ENCODE measurements at places on chromosomes 5 and 9. TPM values are rescaled to one million over a fixed set of nuclear protein-coding genes. Genes with fewer than 3 reads are reported as not detected.

Gene NR5A1
- total RNA-seq, result not detected

Gene TSC1
- 44.0 TPM for total RNA-seq

Gene VCAN
- 46.0 TPM for total RNA-seq

Gene TLR4
- 19.5 TPM for total RNA-seq

Gene CCDC187
- not detected for total RNA-seq

Gene NTRK2
- total RNA-seq, result 0.16 TPM

Gene DPYSL3
- total RNA-seq, result 125 TPM

- no peak overlapping the region for H3K4me3 ChIP-seq
- no peak overlapping the region for H3K27ac ChIP-seq
- H3K4me1 ChIP-seq, result peaks cover 14% of the 10 kb centered on the region
- H3K27me3 ChIP-seq, result no peaks in the 10 kb centered on the region
- no peak for DNase-seq
- H3K36me3 ChIP-seq, result no peaks in the 10 kb centered on the region
Observed at GRCh38 chr9:17623965-17624364, 45.1 kb downstream of the SH3GL2 start.

GRCh38 chr9:16530669-16531642 is 339.5 kb downstream of the BNC2 start:
- no peak overlapping the region for H3K27ac ChIP-seq
- peaks cover 28% of the 10 kb centered on the region for H3K4me1 ChIP-seq
- no peak overlapping the region for H3K4me3 ChIP-seq
- H3K27me3 ChIP-seq, result no peaks in the 10 kb centered on the region
- H3K36me3 ChIP-seq, result no peaks in the 10 kb centered on the region

- peaks cover 8% of the 10 kb centered on the region for H3K4me1 ChIP-seq
- peak; percentile 19 for DNase-seq
- H3K27me3 ChIP-seq, result no peaks in the 10 kb centered on the region
- H3K4me3 ChIP-seq, result peak within 1 kb of the TSS; percentile 21
- H3K36me3 ChIP-seq, result no peaks in the 10 kb centered on the region
Observed at GRCh38 chr9:133737774-133738639, at the start of gene SARDH. TSS of gene SARDH (minus strand) at chr9:133738352. CDS start at chr9:133734173, 4,179 bp downstream.

DNA sequence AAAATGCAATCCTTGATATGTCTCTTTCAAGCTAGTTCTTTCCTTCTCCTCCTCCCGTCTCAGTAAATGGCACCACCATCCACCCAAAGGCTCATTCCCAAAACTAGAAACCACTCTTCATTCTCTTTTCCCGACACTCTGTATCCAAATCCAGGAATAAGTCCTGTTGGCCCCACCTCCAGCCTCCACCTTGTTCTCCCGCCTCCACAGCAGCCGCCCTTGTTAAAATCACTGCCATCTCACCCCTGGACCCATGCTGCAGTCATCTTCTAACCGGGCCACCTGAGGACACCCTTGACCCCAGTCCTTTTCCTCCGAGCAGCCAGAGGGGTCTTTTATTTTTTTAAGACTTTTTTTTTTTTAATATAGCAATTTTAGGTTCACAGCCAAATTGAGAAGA is 9.4 kb downstream of the PDZD2 start:
- no peaks in the 10 kb centered on the region for H3K36me3 ChIP-seq
- no peak overlapping the region for H3K27ac ChIP-seq
- no peaks in the 10 kb centered on the region for H3K4me1 ChIP-seq
- H3K4me3 ChIP-seq, result no peak overlapping the region

- H3K27me3 ChIP-seq, result no peaks in the 10 kb centered on the region
- no peaks in the 10 kb centered on the region for H3K36me3 ChIP-seq
- no peaks in the 10 kb centered on the region for H3K4me1 ChIP-seq
- no peak overlapping the region for H3K4me3 ChIP-seq
- DNase-seq, result no peak
- no peak overlapping the region for H3K27ac ChIP-seq
Observed at GRCh38 chr5:129921204-129921603, 16.9 kb downstream of the CHSY3 start.

GRCh38 chr5:109676920-109677319 is 12.8 kb upstream of the MAN2A1 start:
- no peaks in the 10 kb centered on the region for H3K27me3 ChIP-seq
- no peaks in the 10 kb centered on the region for H3K36me3 ChIP-seq
- H3K4me1 ChIP-seq, result peaks cover 23% of the 10 kb centered on the region
- H3K27ac ChIP-seq, result 0 out of 2 replicates have a peak overlapping the region, but pooled peaks have one; percentile 3
- no peak for DNase-seq
- no peak overlapping the region for H3K4me3 ChIP-seq

- DNase-seq, result no peak
- no peaks in the 10 kb centered on the region for H3K36me3 ChIP-seq
- no peak overlapping the region for H3K4me3 ChIP-seq
- H3K27me3 ChIP-seq, result no peaks in the 10 kb centered on the region
- no peaks in the 10 kb centered on the region for H3K4me1 ChIP-seq
Observed at GRCh38 chr9:83554278-83554677, 16.1 kb upstream of the FRMD3 start.

DNA sequence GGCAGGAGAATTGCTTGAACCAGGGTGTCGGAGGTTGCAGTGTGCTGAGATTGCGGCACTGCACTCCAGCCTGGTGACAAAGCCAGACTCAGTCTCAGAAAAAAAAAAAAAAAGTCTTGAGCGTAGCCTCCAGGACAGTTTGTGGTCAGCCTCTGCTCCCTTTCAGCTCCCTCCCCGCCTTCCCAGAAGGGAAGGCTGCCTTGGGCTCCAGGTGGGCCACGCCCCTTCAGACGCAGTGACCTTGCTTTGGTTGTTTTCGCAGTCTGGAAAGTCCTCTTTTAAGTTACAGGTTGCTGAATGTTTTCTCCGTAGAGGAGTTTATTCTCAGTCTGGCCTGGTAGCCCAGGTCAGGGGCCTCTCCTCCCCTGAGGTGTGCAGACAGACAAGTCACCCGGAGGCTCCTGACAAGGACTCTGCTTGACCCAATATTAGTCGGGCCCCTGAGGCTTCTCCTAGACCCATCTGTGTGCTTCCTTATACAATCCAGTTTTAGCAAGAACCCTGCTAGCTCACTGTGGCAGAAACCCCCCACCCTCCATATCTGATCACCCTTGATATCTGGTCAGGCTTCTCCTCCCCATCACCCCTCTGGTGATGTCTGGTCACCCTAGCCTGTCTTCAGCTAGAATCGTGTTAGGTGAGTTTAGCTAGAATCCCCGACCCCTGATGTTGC is 31.6 kb upstream of the N4BP3 start:
- H3K27ac ChIP-seq, result no peak overlapping the region
- DNase-seq, result no peak
- peaks cover 30% of the 10 kb centered on the region for H3K27me3 ChIP-seq
- H3K4me3 ChIP-seq, result no peak overlapping the region
- H3K4me1 ChIP-seq, result peaks cover 9% of the 10 kb centered on the region

DNA sequence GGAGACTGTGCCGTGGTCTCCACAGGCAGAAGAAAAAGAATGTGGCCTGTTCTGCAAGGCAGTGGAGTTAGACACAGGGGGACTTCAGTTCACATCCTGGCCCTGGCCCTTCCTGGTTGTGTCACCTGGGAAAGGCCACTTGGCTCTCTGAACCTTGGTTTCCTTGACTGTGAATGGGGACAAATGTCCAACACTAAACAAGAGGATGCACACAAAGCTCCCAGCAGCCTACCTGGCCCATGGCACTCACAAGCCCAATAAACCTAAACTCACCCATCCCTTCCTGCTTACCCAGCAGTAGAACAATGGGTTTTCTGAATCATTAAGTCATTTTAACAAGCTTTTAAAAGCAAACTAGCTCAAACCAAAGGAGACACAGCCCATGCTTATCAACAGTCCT is 103.9 kb downstream of the FRMD3 start:
- H3K27me3 ChIP-seq, result no peaks in the 10 kb centered on the region
- H3K27ac ChIP-seq, result no peak overlapping the region
- no peak for DNase-seq
- no peak overlapping the region for H3K4me3 ChIP-seq
- H3K36me3 ChIP-seq, result 0 out of 2 replicates have a peak, but pooled peaks cover 4% of the 10 kb centered on the region
- H3K4me1 ChIP-seq, result peaks cover 34% of the 10 kb centered on the region

GRCh38 chr5:53350991-53351770 is 129.2 kb upstream of the FST start:
- no peak overlapping the region for H3K4me3 ChIP-seq
- H3K36me3 ChIP-seq, result no peaks in the 10 kb centered on the region
- H3K27ac ChIP-seq, result no peak overlapping the region
- no peak for DNase-seq
- no peaks in the 10 kb centered on the region for H3K27me3 ChIP-seq
- H3K4me1 ChIP-seq, result peaks cover 28% of the 10 kb centered on the region

DNA sequence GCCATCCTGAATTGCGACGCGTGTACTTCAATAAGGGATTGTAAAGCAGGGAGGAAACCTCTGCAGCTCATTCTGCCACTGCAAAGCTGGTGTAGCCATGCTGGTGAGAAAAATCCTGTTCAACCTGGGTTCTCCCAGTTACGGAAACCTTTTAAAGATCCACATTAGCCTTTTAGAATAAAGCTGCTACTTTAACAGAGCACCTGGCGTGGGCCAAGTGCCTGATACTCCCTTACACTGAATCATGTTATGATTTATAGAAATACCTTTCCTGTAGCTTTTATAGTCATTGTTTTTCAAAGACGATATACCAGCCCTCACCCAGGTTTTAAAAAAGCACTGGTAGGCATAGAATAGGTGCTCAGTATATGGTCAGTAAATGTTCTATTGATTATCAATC is 48.3 kb downstream of the SFXN1 start:
- H3K4me1 ChIP-seq, result no peaks in the 10 kb centered on the region
- no peaks in the 10 kb centered on the region for H3K27me3 ChIP-seq
- H3K4me3 ChIP-seq, result no peak overlapping the region
- peaks cover 77% of the 10 kb centered on the region for H3K36me3 ChIP-seq
- DNase-seq, result peak; percentile 26

- H3K27ac ChIP-seq, result no peak overlapping the region
- no peaks in the 10 kb centered on the region for H3K4me1 ChIP-seq
- no peaks in the 10 kb centered on the region for H3K27me3 ChIP-seq
- no peak for DNase-seq
Observed at GRCh38 chr9:86660146-86660943, 287.0 kb downstream of the GAS1 start.

- no peaks in the 10 kb centered on the region for H3K36me3 ChIP-seq
- H3K27me3 ChIP-seq, result no peaks in the 10 kb centered on the region
- no peak overlapping the region for H3K4me3 ChIP-seq
- H3K4me1 ChIP-seq, result peaks cover 19% of the 10 kb centered on the region
- H3K27ac ChIP-seq, result no peak overlapping the region
Observed at GRCh38 chr9:5642170-5642569, 13.3 kb downstream of the RIC1 start.

DNA sequence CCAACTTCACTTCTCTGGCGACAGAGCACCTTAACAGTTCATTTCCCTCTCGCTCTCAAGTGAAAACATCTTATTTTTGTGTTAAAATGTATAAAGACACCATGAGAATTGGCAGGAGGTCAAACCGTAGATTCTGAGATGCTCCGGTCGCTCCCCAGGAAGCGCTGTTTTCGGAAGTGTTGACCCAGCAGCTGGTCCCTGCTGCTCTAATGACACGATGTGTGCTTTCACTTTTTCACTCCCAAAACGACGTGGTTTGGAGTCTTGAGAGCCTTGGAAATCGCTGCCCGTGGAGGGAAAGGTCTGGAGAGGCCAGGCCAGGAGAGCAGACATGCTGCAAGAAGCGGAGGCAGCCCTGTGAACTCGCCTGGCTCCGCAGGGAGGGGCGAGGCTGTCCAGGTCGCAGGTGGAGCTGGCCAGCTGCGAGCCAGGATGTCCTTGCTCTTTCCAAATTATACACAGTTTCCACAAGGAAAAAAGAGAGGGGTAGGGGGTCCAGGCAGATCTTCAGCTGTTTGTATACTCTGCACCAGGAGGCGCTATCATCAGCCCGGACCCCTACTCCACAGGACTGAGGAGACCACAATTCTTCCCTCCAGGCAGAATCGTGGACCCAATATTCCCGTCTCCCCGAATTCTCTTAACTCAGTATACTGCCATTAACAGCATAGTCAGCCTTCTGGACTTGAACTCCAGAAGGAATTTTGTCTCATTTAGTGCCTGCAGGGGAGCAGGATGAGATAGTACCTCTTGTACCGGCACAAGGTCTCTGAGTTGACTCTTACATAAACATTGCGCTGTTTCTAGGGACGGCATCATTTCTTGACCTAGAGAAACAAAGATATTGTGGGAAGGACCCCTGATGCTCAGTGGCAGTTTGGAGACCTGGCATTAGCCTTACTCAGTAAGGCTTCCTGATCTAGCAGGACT is 248.6 kb upstream of the ANKRD55 start:
- DNase-seq, result no peak
- peak overlapping the region; percentile 45 for H3K4me3 ChIP-seq
- peaks cover 13% of the 10 kb centered on the region for H3K4me1 ChIP-seq
- H3K36me3 ChIP-seq, result no peaks in the 10 kb centered on the region
- H3K27me3 ChIP-seq, result no peaks in the 10 kb centered on the region
- peak overlapping the region; percentile 61 for H3K27ac ChIP-seq

DNA sequence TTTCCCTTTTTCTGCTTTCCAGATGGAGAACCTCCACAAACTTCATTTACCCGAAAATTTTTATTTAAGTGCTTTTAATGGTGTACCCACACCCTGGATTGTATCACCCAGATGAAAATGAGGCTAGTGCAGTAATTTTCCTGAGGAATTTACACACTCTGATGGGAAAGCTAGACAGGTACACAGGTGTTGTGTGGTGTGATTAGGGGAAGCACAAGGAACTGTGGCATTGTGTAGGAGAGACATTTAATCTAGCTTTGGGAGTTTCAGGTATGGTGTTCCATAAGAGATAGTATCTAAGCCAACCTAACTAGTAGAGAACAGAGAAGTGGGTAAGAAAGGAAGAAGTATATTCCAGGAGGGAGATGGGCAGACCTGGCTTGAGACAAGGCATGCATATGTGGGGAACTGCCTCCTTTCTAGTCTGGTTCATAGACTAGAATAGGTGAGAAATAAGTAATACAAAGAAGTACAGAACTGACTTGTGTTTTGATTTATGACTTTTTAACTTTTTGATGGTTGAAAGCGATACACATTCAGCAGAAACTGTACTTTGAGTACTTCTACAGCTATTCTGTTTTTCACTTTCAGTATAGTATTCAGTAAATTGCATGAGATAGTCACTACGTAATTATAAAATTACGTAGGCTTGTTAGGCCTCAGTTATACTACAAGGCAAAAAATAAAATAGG is 22.9 kb upstream of the ROPN1L start:
- peaks cover 11% of the 10 kb centered on the region for H3K4me1 ChIP-seq
- no peaks in the 10 kb centered on the region for H3K27me3 ChIP-seq
- H3K27ac ChIP-seq, result no peak overlapping the region

- no peaks in the 10 kb centered on the region for H3K27me3 ChIP-seq
- peak; percentile 91 for DNase-seq
- H3K4me3 ChIP-seq, result no peak overlapping the region
- H3K4me1 ChIP-seq, result peaks cover 34% of the 10 kb centered on the region
- H3K36me3 ChIP-seq, result peaks cover 5% of the 10 kb centered on the region
Observed at GRCh38 chr9:78707481-78707991, 410.6 kb downstream of the PSAT1 start.

- H3K27me3 ChIP-seq, result peaks cover 5% of the 10 kb centered on the region
- no peaks in the 10 kb centered on the region for H3K36me3 ChIP-seq
- H3K4me1 ChIP-seq, result no peaks in the 10 kb centered on the region
- H3K27ac ChIP-seq, result no peak overlapping the region
- DNase-seq, result no peak
- H3K4me3 ChIP-seq, result no peak overlapping the region
Observed at GRCh38 chr5:16588434-16589214, 28.2 kb downstream of the RETREG1 start.

- H3K27me3 ChIP-seq, result no peaks in the 10 kb centered on the region
- H3K27ac ChIP-seq, result no peak overlapping the region
- no peaks in the 10 kb centered on the region for H3K36me3 ChIP-seq
- no peak overlapping the region for H3K4me3 ChIP-seq
Observed at GRCh38 chr5:109016300-109016699, 268.6 kb downstream of the FER start.

- no peaks in the 10 kb centered on the region for H3K27me3 ChIP-seq
- peak; percentile 50 for DNase-seq
- H3K36me3 ChIP-seq, result no peaks in the 10 kb centered on the region
- H3K4me1 ChIP-seq, result peaks cover 16% of the 10 kb centered on the region
- peak overlapping the region; percentile 6 for H3K27ac ChIP-seq
Observed at GRCh38 chr5:144484124-144484897, 313.6 kb downstream of the KCTD16 start.
